Neural progenitor cell (in vitro differentiated cells): ENCODE measurements at places on chromosomes 6 and 20. TPM values are rescaled to one million over a fixed set of nuclear protein-coding genes. Genes with fewer than 3 reads are reported as not detected.

DNA sequence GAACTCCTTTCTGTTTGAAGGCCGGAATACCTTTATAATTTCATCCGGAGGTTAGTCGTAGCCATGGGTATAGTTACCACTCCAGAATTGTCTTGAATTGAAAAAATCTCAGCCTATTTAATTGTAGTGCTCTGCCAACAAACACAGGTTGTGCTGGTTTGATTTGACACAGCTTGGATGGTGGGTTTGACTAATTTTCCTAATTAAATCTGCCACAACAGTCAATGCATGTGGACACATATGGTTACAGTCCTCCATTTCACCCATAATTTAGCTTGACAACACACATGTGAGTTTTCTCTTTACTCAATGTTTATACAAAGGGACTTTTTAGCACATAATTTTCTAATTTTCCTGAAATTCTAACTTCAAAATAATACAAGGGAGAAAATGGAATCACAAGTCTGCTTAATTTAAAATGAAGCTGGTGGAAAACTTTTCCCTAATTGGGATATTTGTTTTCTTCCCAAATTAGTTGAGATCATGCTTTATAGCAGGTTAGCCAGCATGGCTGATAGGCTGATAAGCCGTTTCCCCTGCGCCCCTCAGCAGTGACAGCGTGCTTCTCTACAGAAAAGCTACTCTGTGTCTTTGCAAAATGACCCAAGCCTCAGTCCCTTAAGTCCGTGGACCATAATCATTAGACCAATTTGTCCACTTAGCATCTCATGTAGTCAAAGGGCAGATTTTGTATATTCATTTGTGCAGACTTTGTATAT, 463.5 kb upstream of the FLRT3 start:
- DNase-seq, result no peak

DNA sequence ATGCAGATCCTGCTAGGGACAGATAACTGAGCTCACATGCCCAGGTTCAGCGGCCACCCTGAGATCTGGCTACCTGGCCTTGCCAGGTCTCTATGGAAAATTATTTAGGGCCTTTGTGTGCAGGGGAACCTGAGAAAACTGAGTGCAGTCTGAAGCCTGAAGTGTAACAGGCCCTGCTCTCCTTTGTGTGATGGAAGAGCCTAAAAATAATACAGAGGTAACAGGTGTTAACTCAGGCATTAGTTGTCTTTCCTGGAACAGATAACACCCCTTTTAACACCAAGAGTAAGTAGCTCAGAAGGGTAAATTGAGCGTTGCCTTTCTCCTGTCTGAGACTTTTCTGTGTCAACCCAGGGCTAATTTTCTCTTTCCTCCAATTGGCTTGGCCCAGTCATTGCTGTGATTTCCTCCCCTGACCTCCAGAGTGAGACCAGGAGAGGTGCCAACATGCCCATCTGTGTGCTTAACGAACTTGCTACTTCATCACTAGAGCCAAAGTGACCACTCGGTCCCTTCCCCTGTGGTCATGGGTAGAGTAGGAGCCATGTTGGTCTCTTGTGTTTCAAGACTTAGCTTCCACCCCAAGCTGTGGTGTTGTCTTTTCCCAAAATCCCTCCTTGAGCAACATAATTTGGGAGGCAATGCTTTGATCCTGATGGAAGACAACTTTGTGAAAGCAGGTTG, 304.4 kb upstream of the JAG1 start:
- no peak for DNase-seq

DNA sequence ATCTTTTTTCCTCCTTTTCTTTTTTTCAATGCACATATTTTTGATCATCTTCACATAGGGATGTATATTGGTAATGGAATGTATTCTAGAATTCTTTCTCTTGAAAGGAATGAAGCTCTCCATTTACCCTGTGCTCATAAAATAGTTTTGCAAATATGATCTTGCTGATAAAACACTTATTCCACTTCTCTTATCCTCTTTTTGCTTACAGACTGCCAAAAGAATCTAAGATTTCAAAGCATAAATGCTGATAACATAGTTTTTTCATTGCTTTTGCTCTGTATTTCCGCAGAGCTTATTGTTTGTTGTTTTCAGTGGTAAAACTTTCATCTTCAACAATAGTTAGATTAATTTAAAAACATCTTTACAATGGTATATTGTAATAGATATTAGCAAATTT, 350.5 kb downstream of the PAX1 start:
- DNase-seq, result no peak

DNA sequence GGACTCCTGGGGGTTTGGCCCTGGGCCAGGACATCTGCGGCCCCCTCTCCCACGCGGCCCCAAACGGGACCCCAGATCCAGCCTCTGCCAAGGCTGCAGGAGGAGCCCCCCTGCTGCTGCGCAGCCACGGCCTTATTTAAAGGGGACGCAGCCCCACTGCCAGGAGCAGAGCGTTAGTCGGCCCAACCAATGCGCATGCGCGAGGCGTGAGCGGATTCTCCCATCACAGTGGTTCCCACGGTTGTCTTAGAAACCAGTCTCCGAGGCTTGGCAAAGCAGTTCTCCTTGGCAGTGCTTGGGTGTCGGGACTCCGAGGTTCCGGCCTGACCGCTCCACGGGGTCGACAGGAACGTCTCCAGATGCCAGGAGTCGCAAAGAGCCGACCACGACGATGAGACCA, 288.3 kb upstream of the ZNF337 start:
- DNase-seq, result no peak

DNA sequence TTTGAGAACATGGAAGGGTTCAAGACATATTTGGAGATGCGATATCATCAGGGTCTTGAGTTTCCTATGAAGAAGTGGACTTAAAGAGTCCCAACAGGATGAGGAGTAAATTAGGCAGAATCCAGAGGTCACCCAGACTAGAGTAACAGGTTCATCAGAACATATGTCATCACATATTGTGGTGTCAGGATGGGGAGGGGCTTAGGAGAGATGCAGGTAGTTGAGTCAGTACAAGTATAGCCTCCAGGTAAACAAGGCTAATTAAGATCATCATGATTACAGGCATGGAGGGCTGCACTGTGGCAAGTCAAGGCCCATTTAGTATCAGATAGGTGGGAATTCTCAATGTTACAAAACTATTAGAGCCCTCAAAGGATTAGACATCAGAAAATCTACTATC, 90.1 kb upstream of the PAK5 start:
- no peak for DNase-seq

DNA sequence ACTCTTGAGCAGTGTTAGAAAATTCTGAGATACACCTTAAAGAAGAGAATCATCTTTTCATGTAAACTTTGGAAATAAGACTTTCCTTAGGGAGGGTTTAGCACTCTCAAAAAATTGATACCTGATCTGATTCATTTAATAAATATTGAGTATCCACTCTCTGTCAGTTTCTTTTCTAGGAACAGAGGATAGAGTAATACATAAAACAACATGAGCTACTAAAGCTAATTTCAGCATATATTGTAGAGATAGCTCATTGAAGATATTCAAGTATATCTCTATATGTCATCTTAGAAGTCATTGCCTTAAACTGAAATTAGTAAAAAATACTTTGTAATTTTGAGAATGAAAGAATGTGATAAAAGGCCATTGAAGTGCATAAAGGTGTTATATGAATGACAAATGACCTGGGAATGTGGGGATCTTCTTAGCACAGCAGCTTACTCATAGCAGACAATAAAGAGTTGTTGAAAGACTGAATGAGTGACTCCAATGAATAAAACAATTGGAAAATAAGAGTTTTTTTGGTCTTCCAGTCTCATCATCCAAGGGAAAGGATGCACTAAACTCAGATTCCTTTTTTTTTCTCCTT, 29.2 kb downstream of the RHAG start:
- no peak for DNase-seq

- peak; percentile 90 for DNase-seq
These were observed 987 bp upstream of the QKI start for GRCh38 chr6:163413345-163414116.

DNA sequence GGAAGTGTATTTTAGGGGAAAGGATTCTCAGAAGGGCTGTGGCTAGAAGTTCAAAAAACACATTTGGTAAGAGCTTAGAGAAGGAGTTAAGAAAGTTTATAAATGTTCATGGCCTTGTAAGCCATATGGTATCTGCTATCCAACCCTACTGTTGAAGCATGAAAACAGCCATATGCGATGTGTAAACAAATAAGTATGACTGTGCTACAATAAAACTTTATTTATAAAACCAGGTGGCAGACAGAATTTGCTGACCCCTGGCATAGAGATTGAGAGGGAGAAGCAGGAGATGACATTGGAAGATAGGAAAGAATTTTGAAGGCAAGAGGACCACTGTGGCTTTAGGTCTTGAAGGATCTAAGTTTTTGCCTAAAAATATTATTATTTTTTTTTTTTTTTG, 583.5 kb downstream of the DOK5 start:
- no peak for DNase-seq

DNA sequence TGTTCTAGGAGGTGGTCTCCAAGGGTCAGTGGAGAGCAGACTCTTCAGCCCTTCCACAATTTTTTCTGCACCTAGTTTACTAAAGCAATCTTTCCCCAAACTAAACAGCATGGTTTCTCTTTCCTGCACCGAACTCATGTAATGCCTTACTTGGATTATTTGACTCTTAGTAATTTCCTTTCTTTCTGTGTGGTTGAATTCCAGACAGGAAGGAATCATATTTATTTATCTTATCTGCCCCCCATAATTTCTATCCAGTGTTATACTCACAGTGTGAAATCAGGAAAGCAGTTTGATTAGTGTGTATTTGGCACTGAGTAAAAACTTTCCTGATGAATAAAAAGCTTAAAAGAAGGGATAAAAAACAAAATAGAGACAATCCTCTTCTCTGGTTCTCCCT, 140.3 kb upstream of the STMND1 start:
- no peak for DNase-seq

- peak; percentile 82 for DNase-seq
These were observed 59.3 kb upstream of the STMND1 start for GRCh38 chr6:17042422-17043147.

DNA sequence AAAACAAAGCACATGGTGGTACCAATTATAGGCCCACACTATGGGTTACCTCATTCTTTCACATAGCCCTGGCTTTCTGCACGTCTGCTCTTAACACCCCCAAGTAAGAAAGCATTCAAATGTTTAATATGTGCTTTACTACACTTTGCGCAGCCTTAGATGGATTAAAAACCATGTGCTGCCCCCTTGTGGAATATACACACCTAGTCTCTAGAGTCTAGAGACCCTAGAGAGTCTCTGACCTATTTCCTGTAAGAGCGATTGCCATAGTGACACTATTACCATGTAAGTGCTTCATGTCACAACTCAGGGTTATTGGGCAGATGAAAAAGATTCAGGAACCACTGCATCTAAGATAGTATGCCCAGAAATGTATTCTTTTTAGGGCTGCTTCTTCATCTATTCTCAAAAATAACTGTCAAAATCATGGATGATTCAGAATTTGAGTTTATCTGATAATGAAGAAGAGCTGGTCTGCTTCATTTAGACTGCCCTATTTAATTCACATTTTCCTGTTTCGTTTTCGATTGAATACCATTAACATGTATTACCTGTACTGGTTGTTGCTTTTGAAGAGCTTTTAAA, 186.3 kb downstream of the ADGB start:
- peak; percentile 78 for DNase-seq

DNA sequence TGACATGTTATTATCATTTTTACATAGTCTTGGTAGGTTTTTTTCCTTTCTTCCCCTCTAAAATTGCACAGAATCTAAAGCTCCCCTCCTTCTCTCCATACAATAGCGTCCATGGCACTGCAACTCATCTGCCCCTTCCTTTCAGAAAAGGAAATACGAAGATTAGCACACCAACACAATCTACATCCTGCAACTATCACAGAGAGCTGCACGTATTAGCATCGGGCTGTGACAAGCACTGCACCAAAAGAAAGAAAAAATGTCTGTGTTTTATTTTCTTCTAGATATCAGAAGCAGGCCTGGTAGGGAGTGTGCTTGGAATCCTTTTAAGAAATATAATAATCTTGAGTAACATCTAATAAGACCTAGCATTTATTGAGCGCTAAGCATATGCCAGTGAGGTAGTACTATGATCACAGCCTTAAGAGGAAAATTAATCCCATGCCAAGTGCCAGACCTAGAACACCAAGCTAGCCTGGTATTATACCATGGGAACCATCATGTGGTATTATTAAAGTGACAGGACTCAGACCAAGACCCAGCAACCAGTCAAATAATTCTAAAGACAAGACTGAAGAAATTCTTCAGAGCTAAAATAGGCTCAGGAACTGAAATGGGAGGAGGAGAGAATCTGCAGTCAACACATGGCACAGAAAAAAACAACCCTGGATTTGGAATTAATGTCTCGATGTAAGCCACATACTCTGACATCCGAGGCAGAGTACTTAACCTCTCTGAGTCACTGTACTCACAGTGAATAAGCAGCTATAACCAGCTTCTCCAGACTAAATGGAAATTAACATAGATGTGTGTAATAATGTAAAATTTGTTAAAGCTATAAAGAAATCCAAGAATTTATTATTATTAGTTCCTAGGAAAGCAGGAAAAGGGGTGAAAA, 124.3 kb downstream of the IPCEF1 start:
- DNase-seq, result no peak

DNA sequence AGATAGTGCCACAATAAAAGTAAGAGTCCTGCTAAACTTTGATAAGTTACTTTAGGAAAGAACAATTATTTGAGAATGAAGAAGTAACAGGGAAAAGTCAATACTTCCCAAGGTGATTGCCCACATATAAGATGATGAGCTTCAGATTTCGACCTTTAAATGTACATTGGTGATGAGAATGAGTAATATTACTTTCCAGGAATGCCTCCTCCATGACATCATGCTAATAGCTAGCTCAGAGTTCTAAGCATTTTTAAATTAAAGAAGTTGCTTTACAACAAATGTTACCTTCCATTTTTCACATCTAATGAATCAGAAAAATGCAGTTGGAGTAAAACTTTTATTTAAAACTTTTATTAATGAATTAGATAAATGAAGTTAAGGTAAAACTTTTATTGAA, 22.5 kb upstream of the OPN5 start:
- DNase-seq, result no peak

- peak; percentile 54 for DNase-seq
These were observed 315.4 kb upstream of the CDYL start for GRCh38 chr6:4460586-4461475.

- DNase-seq, result peak; percentile 76
These were observed 148.3 kb downstream of the GPX5 start for GRCh38 chr6:28673787-28674671.

Gene NMBR
- total RNA-seq, result 0.09 TPM in 1 of 2 replicates, not detected in the other

Gene FAXC
- 13.5 and 23.0 TPM in 2 replicates for total RNA-seq

Gene GFRA4
- not detected in 2 replicates for total RNA-seq

Gene VPS52
- total RNA-seq, result 28.7 and 38.4 TPM in 2 replicates

Gene NSFL1C
- 30.5 and 43.4 TPM in 2 replicates for total RNA-seq

Gene SHLD1
- 5.1 and 9.0 TPM in 2 replicates for total RNA-seq

Gene CLVS2
- total RNA-seq, result 0.84 and 1.8 TPM in 2 replicates

Gene NCOA3
- 45.6 and 64.5 TPM in 2 replicates for total RNA-seq

Gene EYA4
- 2.3 and 2.4 TPM in 2 replicates for total RNA-seq
